Lung microvascular endothelial cell (primary cell): ENCODE measurements at places on chromosomes 16 and 17. TPM values are rescaled to one million over a fixed set of nuclear protein-coding genes. Genes with fewer than 3 reads are reported as not detected.

KRT36 gene
- total RNA-seq: not detected in 2 replicates

DNA sequence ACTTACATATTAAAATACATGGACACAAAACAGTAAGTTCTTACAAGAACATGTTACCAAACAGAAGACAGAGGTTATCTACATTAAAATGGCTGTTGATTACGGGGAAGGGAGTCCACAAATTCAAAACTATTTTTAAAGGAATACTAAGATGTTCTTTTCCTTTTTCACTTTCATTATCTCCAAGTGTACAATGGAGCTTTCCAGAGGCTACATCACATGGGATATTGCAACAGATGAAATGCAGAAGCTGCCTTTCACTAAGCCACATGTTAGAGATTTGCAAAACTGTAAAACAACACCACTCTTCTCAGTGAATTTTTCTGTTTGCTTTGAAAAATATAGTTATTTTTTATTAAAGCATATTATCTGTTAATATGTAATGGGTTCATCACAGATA is 53.6 kb downstream of the XPO6 start:
- DNase-seq: no peak

- DNase-seq: no peak
These were observed 437.2 kb downstream of the HS3ST3B1 start for GRCh38 chr17:14737984-14738651.

DNA sequence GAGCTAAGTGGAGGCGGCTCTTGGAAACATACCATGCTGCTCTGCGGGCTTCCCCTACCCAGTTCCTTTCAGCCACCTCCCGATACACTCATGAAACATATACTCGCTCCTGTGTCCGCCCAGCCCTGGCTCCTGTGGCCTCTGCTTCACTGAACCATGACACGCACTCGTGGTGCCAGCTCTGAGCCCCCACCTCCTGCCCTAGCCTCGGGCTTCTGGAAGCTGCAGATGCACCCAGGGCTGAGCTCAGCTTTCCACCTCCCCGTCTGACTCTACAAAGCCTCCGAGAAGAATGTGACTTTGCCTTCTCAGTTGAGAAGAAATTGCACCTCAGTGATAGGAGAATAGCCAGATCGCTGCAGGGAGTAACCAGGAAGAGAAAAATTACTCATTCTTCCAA is 11.0 kb downstream of the CALB2 start:
- DNase-seq: no peak

DNA sequence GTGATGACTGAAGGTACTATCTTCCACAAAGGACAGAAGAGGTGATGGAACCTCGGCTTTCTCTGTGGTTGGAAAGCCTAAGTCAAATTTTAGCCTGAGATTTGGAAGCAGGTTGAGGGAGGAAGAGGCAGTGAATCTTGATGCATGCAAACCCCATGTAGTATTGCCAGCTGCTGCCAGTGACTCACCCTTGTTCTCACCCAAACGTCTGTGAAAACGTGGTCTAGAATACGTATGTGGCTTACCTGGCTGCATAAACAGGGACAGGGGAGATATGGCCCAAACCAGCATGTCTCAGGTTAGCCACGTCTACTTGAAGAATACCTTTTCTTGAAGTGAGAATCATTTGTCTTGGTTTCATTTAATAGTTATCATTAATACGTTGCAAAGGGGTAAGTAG is 438.0 kb upstream of the MAF start:
- DNase-seq: no peak
